ENCODE measurements at places on chromosomes 1 and 21.

GRCh38 chr1:196209983-196210382 is 398.3 kb downstream of the KCNT2 start:
- DNase-seq, result no peak

DNA sequence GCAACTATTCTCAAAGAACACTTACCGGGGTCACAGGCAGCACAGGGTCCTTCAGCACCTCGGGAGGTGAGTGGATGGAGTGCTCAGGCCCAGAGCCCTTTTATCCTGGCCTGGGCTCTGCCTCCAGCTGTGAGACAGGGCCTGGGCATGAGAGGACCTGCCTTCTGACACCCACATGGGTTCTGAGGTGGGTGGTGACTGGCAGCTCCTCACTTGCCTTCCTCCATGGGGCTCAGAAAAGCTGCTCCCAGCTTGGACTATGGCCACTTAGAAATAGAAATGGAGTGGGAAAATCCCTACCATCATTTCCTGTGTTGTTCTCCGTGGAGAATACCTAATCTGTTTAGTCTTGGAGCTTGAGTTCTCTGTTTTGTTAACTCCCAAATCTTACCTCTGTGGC is at the start of gene LCE1C:
Gene LCE1C, minus strand, starts transcription at position 76 of the 400 bp plus-strand sequence. CDS start 1,173 bp downstream, outside the sequence.
- no peak for DNase-seq

DNA sequence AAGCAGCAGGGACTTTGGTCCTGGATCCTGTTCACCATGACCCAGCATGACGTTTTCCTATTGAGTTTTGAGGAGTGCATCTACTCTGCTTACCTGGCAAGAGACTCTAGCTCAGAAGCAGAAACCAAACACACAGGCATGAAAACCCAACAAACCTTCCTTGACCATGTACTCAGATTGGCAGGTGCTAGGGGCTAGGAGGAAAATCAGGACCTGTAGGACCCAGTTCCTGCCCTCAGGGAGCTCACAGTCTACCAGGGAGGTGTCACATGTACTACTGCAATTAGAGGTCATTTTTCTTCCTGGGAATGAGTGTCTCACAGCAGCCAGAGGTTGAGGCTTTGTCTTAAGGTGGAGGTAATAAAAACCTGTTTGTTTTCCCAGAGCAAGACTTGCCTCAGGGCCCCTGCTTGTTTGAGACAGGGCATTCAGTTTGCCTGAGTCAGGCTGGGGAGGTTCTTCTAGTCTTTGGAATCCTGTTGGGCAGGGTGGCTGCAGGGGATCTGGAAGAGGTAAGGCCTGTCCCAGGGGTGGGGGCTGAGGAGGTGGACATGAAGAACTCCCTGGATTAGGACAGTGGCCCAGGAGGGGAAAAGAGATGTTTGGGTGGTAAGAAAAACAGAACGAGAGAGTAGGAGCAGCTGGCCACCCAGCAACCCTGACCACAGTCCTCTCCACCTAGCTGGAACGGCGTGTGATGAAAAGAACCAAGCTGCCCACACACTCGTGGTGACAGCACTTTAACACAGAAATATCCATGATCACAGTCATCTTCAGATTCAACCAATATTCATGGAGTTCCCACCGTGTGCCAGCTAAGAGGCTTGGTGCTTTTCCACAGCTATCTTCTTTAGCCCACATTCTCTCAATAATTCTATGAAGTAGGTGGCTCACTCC is 30.8 kb downstream of the IER5 start:
- DNase-seq, result no peak

DNA sequence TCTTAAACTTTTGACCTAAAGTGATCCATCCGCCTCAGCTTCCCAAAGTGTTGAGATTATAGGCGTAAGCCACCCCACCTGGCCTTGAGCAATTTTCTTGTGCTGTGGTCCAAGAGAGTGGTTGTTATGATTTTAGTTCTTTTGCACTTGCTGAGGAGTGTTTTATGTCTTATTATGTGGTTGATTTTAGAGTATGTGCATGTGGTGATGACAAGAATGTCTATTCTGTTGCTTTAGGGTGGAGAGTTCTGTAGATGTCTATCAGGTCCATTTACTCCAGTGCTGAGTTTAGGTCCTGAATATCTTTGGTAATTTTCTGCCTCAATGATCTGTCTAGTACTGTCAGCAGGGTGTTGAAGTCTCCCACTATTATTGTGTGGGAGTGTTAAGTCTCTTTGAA is 11.2 kb upstream of the S100B start:
- no peak for DNase-seq

DNA sequence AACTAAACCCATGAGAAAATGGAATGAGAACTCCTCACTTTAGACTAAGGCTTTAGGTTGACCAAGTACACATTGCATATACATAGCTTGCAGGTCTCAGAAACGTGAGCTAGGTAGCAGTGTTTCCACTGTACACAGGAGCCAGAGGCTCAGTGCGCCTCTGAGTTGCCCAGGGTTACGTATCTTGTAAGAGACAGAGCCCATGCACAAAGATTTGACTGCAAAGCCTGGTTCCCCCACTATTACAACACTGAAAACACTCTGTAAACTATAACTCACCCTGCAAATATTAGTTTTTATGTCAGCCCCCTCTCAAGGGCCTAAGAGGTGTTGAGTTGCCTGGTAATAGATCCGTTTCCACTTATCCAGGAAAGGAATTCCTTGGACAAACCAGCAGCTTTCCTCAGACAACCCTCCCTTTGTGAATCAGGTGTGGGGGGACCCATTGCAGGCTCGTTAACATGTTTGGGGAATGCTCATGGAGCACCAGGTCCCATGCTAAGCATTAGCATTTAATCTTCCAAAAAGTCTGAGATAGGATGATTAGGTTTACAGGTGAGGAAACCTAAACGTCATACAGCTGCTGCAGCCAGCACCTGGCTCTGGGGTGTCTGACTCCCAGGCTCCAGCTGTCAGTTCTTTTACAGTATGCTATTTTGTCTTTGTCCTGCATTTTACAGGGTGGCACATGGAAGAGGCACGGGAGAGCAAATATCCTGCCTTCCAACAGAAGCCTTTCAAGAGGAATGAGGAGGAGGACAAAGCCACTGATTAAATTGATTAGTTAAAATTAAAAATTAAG is 25.7 kb downstream of the TENT5C start:
- no peak for DNase-seq

DNA sequence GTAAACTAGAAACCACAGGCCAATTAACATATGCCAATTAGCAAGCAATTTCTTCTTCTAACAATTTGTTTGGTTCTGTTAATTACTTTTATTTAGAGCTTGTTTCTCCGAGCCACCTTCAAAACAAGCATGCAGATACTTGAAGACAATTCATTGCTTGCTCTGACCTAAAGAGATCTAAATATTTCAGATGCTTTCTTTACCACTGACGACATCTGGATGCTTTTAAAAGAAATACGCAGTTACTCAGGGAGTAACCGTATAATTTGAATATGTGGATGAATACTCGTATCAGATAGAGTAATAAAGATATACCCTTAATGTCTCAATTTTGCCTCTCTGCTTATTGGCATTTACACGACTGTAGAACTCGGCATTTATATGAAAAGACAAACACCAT is 390.0 kb downstream of the DISC1 start:
- DNase-seq, result no peak

- DNase-seq, result no peak
These were observed 10.4 kb downstream of the CLEC20A start for GRCh38 chr1:178486100-178487069.

DNA sequence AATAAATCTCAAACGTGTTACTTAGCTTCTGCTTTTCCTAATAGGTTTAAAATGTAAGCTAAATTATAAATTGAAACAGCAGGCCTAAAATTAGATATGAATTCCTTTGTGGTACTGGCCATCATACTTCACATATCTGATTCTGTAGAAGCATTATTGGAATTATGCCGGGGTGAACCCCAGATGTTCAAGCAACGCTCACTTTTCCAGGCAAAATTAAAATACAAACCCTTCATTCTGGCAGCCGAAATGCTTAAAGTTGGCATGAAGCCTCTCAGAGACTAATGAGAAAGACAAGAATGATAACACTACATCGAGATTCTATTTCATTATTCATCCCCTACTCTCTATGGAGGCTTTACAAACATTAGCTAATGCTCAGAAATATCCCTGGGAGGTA is 1352.7 kb upstream of the ADGRL2 start:
- no peak for DNase-seq

DNA sequence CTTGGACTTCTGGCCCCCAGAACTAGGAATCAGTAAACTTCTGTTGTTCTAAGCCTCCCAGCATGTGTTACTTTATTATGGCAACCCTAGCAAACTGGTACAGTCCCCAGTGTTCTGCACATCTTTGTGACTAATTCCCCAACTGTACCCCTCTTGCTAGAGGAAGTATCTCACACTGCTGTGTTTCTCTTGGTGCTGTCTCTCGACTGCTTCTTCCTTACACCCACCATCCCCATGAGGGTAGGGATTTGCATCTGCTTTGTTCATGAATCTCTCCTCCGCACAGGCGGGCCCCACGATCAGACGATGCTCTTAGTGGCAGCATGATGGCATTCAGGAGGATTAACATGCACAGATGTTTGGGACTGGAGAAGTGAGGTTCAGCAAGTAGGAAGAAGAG is 46.7 kb downstream of the CLIC6 start:
- DNase-seq, result no peak

DNA sequence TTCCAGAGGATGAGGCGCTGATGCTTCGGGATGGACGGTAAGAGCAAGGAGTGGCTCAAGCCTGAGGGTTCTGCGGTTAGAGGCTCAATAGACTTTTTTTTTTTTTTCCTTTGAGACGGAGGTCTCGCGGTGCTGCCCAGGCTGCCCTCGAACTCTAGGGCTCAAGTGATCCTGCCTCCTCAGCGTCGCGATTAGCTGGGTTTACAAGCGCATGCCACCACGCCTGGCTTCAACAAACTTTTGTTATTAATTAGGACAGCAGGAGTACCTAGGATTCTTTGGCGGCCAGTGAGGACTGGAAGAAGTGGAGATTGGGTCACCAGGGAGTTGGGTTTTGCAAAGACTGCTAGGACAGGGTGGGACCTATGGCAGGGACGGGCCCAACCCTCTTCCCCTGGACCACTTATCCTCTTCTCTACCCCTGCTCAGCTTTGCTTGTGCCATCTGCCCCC is 587 bp downstream of the SCNM1 start:
- no peak for DNase-seq

DNA sequence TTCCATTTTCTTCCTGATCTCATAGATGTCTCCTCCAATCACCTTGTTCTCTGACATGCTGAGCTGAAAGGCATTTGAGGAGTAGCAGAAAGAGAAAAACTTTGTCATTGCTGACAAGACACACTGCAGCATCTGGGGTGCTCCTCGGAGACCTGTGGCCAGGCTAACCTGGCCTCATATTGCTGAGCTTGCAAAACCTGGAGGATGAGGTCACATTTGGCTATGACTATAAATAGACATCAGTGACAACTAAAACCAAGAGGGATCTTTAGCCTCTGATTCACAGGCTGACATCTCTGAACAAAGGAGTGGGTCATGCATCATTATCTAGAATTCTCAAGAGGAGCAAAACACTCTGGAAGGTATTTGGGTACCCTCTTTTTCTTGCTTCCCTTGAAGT is 83.7 kb downstream of the PROX1 start:
- no peak for DNase-seq

GRCh38 chr1:35488336-35488735 is 68.9 kb downstream of the KIAA0319L start:
- no peak for DNase-seq

- no peak for DNase-seq
These were observed 6.3 kb downstream of the C1orf74 start for GRCh38 chr1:209778102-209778501.

DNA sequence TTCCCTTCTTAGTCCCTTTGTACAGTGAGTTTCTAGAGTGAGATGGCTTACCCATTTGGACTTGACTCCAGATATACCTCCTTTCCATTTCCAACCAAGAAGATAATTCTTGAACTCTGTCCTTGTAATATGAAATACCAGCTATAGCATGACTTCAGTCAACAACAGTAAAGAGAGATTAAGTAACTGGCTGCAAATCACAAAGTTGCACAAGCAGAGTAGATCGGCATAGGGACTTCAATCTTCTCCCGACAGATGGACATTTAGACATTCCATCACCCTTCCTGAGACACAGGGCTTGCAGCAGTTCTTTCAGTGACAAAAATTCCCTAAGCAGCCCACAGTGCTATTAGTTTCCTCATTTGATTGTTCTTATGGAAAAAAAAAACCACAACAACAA is 44.6 kb downstream of the JAK1 start:
- no peak for DNase-seq

GRCh38 chr21:45458281-45459170 is 53.6 kb downstream of the COL18A1 start:
- DNase-seq, result no peak

- DNase-seq, result no peak
These were observed 623.3 kb upstream of the NR5A2 start for GRCh38 chr1:199404191-199404590.

GRCh38 chr21:38773099-38774061 is 32.3 kb upstream of the ETS2 start:
- DNase-seq, result no peak

DNA sequence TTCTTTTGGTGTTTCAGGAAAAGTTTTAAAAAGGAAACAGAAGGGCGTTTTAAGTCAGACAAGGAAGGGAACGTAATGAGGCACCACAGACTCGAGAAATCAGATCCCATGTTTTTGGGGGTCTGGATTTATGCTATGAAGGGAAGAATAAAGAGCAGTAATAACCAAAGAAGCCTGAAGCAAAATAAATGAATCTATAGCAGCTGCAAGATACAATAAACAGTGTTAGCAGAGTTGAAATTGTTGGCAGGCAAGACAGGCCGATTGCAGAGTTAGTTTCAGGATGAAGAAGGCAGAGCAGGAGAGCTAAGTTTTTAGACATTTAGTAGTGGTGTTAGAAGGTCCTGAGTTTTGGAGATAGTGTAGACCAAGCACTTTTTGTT is 425 bp downstream of the DDR2 start:
- DNase-seq, result no peak

- no peak for DNase-seq
These were observed 71.8 kb downstream of the SPAG17 start for GRCh38 chr1:118113261-118113660.

DNA sequence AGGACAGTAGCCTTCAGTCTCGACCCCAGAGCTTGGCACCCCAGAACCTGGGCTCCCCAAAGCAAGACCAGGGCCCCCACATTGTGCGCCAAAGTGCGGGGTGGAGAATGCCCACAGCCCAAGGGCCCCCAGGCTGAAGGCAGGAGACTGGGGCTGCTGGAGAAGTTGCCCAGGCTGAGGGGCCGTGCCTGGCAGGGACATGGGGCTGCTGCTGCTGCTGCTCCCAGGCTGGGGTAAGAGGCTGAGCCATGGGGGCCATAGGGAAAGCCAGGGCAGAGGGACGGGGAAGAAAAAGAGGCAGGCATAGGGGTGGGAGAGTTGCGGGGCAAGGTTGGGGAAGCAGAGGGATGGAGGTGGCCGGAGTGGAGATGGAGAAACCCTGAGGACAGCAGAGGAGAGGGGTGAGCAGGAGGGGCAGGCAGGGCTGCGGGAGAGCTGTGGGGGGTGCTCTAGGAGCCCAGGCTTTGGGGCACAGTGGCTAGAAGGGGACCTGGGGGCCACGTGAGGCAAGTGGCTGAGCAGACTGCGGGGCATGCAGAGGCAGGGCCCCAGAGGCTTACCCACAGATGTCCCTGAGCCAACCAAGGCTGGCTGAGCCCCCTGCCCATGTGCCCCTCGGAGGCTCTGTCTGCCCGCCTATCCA is 18.9 kb downstream of the SLC27A3 start:
- DNase-seq, result no peak

GRCh38 chr1:243253211-243253925 is 1.7 kb downstream of the CEP170 start:
- no peak for DNase-seq

All from activated T-cell treated with anti-CD3 and anti-CD28 coated beads for 1 hour (primary cell).